ENCODE measurements at places on chromosomes 16 and 17.

- DNase-seq = no peak
Observed at GRCh38 chr16:80573700-80574120, 32.9 kb downstream of the DYNLRB2 start.

- no peak for DNase-seq
Observed at GRCh38 chr17:51724043-51724580, 434.4 kb downstream of the CA10 start.

GRCh38 chr17:81841866-81842265 lies 7.0 kb upstream of the PPP1R27 start:
- DNase-seq = no peak

DNA sequence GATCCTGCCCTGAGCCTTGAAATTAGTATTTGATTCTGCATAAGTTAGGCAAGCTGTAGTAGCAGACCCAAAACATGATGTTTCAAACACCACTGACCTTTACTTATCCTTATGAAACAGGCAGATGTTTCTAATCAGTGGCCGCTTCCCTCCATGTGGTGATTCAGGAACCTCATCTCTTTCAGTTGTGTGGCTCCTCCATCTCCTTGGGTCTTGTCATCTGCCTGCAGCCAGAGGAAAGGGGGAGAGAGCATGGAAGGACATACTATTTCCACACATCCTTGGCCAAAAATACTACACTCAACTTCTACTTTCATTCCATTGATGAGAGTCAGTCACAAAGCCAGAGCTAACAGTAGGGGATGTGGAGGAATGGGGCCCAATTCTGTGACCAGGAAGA lies 41.6 kb upstream of the IRX6 start:
- DNase-seq = no peak

GRCh38 chr17:17151541-17151940 lies 54.6 kb downstream of the PLD6 start:
- no peak for DNase-seq

- no peak for DNase-seq
Observed at GRCh38 chr17:13176436-13176835, 158.6 kb upstream of the ELAC2 start.

- no peak for DNase-seq
Observed at GRCh38 chr17:42135664-42136653, 13.4 kb downstream of the HSPB9 start.

DNA sequence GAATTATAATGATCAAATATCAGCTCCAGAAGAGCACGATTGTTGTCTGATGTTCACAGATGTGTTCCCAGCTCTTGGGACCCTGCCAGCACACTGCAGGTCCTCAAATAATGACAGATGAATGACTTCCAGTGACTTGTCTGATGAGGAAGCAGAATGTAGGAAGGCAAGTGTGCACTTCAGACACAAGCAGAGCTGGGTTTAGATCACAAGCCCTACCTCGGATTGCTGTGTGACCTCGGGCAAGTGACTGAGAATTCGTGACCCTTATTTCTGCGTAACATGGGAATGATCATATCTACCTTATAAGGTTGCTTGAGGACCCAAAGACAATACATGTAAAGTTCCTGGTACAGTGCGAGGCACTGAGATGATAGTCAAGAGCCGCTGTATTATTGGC lies 182.2 kb downstream of the ABCC12 start:
- DNase-seq = no peak

- DNase-seq = no peak
Observed at GRCh38 chr17:43528988-43529814, 16.9 kb downstream of the ETV4 start.

GRCh38 chr17:50830352-50830751 lies 5.0 kb upstream of the WFIKKN2 start:
- no peak for DNase-seq

GRCh38 chr17:79295307-79295706 lies 220.7 kb downstream of the ENGASE start:
- DNase-seq = no peak

DNA sequence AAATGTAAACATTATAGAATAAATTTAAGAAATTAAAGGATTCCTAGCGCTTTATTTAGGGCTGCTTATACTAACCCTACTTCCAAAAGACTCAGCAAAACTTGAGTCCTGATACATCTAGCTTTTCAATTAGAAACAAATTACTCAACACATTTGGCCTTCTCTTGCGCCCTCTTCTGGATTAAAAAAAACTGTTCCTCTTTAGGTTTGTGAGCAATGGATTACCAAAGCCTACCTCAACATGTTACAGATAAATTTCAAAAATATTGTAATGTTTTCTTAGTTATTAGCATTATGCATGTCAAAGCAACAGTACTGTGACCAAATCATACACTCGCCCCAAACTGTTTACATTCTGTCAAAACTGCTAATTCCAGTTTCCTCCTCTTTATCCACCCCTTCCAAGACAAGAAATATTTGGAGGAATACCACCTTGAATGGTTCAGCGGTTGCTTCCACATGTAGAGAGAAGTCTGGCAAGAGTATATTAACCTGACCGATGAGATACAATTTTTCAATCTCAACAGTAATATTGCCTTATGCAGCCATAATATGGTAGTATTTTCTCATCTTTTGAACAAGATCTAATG lies 2.7 kb downstream of the NUFIP2 start:
- no peak for DNase-seq

DNA sequence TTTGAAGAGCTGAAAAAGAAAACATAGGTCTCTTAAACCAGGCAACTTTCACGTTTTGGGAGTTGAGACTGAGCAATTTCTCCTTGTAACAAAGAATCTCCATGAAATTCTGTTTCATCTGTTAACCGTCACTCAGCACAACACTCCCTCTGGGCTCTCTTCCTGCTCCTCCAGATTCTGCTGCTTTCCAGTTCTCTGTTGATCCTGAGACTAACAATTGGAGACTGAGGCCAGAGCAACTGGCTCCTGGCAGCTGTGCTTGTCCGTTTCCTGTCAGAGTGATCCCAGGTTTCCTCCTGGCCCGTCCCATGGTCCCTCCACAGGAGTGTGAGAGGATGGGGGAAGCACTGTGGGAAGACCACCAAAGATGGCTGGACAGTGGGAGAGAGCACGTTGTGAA lies 32.5 kb downstream of the IST1 start:
- no peak for DNase-seq

GRCh38 chr17:2335726-2336214 lies 487 bp downstream of the TSR1 start:
- no peak for DNase-seq

- DNase-seq = no peak
Observed at GRCh38 chr16:66036793-66037715, 329.4 kb upstream of the CDH5 start.

- DNase-seq = no peak
Observed at GRCh38 chr16:17347624-17348023, 123.1 kb downstream of the XYLT1 start.

DNA sequence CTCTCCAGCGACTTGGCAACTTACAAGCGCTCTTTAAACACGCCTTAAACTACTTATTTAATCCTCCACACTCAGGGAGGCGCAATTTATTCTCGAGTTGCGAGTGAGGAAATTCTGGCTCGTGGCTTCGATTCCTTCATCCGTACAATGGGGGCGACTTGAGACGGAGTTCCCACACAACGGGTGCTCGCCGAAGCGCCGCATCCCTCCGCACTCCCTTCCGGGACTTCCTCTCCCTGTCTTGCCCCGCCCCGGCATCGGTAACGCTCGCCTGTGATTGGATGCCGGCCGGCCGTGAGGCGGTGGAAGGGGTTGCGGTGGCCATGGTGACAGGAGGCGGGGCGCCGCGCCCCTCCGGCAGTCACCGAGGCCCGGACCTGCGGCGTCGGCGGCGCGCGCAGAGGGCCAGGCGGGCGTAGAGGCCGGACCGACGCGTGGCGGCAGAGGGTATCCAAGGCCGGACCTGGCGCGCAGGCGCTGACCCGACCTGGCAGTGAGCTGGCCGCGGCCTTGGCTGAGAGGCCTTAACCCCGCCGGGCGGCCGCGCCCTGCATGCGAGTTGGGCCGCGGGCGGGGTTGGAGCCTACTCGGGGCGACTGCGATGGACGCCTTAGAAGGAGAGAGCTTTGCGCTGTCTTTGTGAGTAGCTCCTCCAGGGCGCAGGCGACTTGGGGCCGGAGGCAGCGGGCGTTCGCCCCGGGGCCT lies at the start of gene ARL2BP:
Gene ARL2BP (plus strand): TSS at position 493 of the 705 bp plus-strand sequence. CDS start 109 bp downstream, at position 602.
- DNase-seq = peak; percentile 97

GRCh38 chr17:45345554-45346215 lies 28.9 kb upstream of the MAP3K14 start:
- no peak for DNase-seq

GRCh38 chr17:62809656-62810055 lies 1.5 kb upstream of the MARCHF10 start:
- DNase-seq = no peak

- DNase-seq = no peak
Observed at GRCh38 chr17:34709158-34709754, 129.9 kb downstream of the TMEM132E start.

- DNase-seq = no peak
Observed at GRCh38 chr16:31089199-31089598, 456 bp upstream of the PRSS53 start.

- DNase-seq = no peak
Observed at GRCh38 chr17:53570731-53571130, 252.0 kb upstream of the KIF2B start.

DNA sequence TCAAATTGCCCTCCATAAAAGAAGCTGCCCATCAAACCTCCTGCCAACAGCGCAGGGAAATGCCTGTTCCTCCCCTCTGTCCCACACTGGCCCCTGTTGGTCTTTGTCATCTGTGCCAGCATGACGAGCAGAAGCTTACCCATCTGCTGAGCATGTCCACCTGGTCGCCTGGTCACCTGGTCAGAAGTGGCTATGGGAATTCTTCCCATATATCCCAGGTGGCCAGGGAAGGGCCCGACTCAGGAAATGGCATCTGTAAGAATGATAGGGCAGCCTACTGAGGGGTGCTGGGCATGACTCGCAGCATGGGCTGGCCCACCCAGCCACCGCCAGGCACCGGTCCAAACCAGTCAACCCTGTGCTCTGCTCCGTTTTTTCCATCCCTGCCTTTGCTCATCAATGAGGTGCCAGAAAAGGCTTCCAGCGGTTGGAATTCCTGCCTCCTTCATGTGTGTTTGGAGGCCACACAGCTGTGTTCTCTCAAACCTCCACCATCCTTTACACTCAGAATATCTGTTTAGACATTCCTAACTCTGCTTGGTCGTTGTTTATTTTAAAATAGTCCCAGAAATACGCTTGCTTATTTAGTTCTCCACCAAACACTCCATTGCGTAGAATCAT lies 145.2 kb downstream of the CLEC16A start:
- no peak for DNase-seq

- no peak for DNase-seq
Observed at GRCh38 chr17:54883939-54884338, 16.7 kb upstream of the TOM1L1 start.

DNA sequence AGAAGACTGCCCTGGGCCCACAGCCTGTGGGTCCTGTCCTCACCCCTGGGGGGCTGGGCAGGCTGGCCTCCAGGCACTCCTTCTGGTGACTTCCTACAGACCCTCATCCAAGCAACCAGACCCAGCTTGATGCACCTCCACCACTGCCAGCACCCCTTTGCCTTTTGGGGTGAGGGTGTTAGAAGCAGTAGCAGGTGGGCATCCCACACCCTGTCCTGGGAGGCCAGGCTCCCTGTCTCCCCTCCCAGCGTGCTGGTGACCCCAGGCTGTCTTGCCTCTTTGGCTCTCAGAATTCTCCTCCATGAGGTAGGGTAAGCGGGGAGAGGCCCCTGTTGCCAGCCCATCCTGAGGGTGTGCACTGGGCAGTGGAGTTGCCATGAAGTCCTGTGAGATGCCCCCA lies 33.4 kb downstream of the B9D1 start:
- no peak for DNase-seq

GRCh38 chr16:4607841-4608703 lies 6.6 kb downstream of the UBALD1 start:
- no peak for DNase-seq

DNA sequence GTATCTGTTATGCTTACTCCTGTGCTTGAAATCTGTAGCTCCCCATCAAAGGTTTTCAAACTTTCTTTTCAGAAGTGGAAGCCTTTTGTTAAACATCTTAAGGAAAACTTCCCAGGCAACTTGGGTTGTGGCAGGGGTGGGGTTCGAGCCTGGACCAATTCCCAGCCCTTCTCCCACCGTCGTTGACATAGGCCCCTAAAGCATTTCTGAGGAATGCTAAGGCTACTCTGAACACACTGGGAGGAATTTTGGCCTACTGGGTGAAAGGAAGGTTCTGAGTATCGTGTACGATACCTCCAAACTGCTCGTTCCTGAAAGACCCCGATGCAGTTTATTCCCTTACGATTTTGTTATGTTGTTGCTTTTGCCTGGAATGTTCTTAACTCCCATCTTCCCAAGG lies 56.1 kb upstream of the PMFBP1 start:
- no peak for DNase-seq

GRCh38 chr17:68029512-68030215 lies 5.9 kb upstream of the KPNA2 start:
- DNase-seq = no peak

DNA sequence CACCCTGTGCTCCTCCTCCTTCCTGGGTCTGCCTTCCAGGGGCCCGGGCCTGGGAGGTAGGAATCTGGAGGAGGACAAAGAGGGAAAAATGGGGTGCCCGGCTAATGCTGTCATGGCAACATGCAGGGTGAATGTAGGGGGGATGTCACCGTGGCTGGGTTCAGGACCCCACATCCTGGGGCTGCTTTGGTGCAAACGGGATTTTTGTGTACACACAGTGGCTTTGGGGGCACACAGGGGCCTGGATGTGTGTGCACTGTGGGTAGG lies 37.0 kb upstream of the CDC42EP4 start:
- no peak for DNase-seq

GRCh38 chr16:72938795-72939164 lies 109.1 kb downstream of the ZFHX3 start:
- no peak for DNase-seq

- no peak for DNase-seq
Observed at GRCh38 chr16:52740333-52740732, 193.4 kb upstream of the TOX3 start.

DNA sequence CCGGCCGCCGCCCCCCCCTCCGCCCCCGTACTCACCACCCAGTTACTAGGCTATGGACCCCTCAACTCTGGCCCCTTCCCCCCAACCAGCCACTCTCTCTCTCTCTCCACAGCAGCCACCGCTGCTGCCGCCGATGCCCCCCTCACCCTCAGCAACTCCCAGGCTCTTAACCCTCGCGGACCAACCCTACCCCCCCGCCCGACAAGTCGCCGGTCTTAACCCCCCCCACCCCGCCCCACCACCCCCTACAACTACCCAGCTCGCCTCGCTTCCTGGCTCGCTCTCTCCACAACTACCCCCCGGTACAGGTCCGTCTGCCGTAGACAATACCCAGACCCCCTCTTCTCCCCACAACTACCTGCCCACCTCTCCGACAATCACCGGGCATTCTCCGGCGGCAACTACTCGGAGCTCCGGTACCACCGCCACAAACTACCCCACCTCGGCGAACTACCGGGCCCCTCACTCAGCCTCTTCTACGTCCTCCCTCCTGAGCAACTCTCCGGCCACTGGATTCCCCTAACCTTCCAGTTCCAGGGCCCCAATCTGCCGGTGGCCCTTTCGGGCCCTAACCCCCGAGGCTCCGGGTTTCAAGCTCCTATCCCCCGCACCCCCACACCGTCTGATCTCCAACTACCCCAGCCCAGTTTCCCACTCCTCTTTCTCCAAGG lies 702 bp downstream of the PHF23 start:
- no peak for DNase-seq

GRCh38 chr16:11788914-11789313 lies 8.1 kb downstream of the ZC3H7A start:
- DNase-seq = no peak
